Activated T-helper 2 cell treated with anti-CD3 and anti-CD28 coated beads, Interferon-gamma antibody, Interleukin-2, Interleukin-4, amounts not matched to agents 10 μg/mL and 5 μg/mL and 100 μg/mL, durations not matched to agents 14 hours and 24 hours and 36 hours (primary cell): ENCODE measurements at places on chromosomes 1 and 21.

- H3K4me3 ChIP-seq, result no peak overlapping the region
- no peak overlapping the region for H3K27ac ChIP-seq
- H3K36me3 ChIP-seq, result peaks cover 43% of the 10 kb centered on the region
These were observed 21.2 kb downstream of the MACO1 start for GRCh38 chr1:25451908-25452307.

- no peak overlapping the region for H3K27ac ChIP-seq
- H3K27me3 ChIP-seq, result peaks cover 13% of the 10 kb centered on the region
- no peaks in the 10 kb centered on the region for H3K36me3 ChIP-seq
These were observed 19.9 kb upstream of the NEK2 start for GRCh38 chr1:211695135-211695816.

- peaks cover 7% of the 10 kb centered on the region for H3K36me3 ChIP-seq
- no peaks in the 10 kb centered on the region for H3K27me3 ChIP-seq
- peaks cover 36% of the 10 kb centered on the region for H3K4me1 ChIP-seq
- DNase-seq, result no peak
- no peak overlapping the region for H3K27ac ChIP-seq
- no peak overlapping the region for H3K4me3 ChIP-seq
These were observed 169.1 kb downstream of the CDC7 start for GRCh38 chr1:91669584-91670350.

GRCh38 chr1:39158327-39159086 is 46.0 kb upstream of the MACF1 start:
- DNase-seq, result no peak
- H3K27me3 ChIP-seq, result peaks cover 28% of the 10 kb centered on the region
- no peaks in the 10 kb centered on the region for H3K36me3 ChIP-seq
- H3K4me1 ChIP-seq, result peaks cover 12% of the 10 kb centered on the region
- no peak overlapping the region for H3K27ac ChIP-seq
- no peak overlapping the region for H3K4me3 ChIP-seq

GRCh38 chr1:108551137-108551862 is 8.6 kb upstream of the EEIG2 start:
- H3K27me3 ChIP-seq, result peaks cover 11% of the 10 kb centered on the region
- DNase-seq, result no peak
- H3K27ac ChIP-seq, result no peak overlapping the region
- peaks cover 24% of the 10 kb centered on the region for H3K4me1 ChIP-seq
- H3K4me3 ChIP-seq, result no peak overlapping the region
- no peaks in the 10 kb centered on the region for H3K36me3 ChIP-seq

DNA sequence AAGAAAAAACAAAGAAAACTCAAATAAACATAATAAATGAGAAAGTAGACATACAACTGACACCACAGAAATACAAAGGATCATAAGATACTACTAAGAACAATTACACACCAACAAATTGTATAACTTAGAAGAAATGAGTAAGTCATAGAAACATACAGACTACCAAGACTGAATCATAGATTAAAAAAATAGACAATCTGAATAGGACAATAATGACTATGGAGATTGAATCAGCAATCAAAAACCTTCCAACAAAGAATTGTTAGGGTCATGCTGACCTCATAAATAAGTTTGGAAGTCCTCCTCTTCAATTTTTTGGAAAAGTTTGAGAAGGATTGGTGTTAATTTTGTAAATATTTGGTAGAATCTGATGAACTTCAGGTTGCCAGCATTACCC is 159.0 kb downstream of the PTBP2 start:
- no peaks in the 10 kb centered on the region for H3K36me3 ChIP-seq
- no peak for DNase-seq

DNA sequence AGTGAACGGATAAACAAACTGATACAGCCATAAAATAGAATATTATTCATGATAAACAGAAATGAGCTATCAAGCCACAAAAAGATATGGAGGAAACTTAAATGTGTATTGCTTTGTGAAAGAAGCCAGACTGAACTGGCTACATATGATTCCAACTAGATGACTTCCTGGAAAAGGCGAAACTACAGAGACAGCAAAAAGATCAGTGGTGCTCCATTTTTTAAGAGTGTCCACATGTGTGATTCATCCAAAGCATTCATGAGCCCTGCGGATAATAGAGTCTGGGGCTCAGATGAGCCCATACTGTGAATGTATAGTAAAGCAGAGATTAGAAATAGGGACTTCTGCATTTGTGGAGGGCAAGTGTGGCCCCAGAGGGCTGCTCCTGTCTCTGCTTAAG is 7.8 kb upstream of the TMEM222 start:
- no peaks in the 10 kb centered on the region for H3K4me1 ChIP-seq
- peaks cover 15% of the 10 kb centered on the region for H3K27me3 ChIP-seq
- no peak for DNase-seq
- H3K27ac ChIP-seq, result no peak overlapping the region
- no peaks in the 10 kb centered on the region for H3K36me3 ChIP-seq

GRCh38 chr1:50620680-50621329 is 197.6 kb upstream of the DMRTA2 start:
- H3K27me3 ChIP-seq, result no peaks in the 10 kb centered on the region
- no peak overlapping the region for H3K27ac ChIP-seq
- no peak for DNase-seq
- no peak overlapping the region for H3K4me3 ChIP-seq
- peaks cover 3% of the 10 kb centered on the region for H3K36me3 ChIP-seq
- H3K4me1 ChIP-seq, result no peaks in the 10 kb centered on the region

- H3K4me3 ChIP-seq, result no peak overlapping the region
- H3K36me3 ChIP-seq, result no peaks in the 10 kb centered on the region
- no peak overlapping the region for H3K27ac ChIP-seq
- H3K27me3 ChIP-seq, result no peaks in the 10 kb centered on the region
- DNase-seq, result no peak
These were observed 18.6 kb upstream of the HSPG2 start for GRCh38 chr1:21955501-21956281.
